ENCODE measurements at places on chromosomes 7 and 10.

GRCh38 chr10:47361293-47361692, 13.1 kb downstream of the RBP3 start:
- DNase-seq = peak; percentile 24

- no peak for DNase-seq
These were observed 75.3 kb upstream of the NKX6-2 start for GRCh38 chr10:132861116-132861691.

DNA sequence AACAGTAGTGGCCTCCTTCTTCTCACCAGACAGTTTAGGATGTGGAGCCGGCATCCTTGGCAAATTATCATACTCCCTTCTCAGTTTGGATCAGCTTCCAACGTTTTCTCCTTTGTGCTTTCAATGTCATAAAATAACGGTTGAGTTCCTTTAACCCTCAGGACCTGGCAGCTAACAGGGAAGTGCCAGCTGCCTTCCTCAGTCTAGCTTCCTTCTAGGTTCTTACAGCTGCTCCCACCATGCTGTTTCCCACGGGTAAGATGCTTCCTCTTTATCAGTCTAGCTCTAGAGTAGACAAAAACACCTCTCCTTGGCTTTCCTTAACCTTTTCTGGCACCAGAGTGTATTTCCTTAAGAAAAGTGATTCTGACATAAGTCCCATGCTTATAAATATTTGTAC, 33.2 kb downstream of the BLVRA start:
- no peak for DNase-seq

DNA sequence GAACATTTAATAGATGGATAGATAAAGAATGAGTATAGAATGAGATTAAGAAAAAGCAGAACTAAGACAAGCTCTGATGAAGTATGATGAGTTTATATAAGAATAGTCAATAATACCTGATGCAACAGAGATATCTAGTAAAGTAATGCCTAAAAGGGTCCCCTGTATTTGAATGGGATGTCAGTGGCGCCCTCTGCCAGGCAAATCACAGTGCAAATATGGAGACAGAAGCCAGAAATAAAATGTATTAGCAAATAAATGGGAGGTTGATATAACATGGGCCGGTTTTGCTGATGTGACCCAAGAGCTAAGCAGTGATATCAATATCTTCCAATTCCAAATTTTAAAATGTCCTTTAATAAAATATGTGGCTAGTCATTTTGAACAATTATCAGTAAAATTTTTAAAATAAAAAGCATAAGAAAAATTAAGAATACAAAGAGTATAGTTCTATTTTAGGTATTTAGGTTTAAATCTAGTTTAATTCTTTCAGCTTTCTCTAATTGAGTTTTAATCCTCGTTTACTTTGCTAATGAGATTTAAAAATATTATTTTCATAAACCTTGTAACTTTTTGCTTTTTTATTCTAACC, 62.6 kb downstream of the ADK start:
- no peak for DNase-seq

GRCh38 chr10:49737474-49738201, 24.5 kb downstream of the OGDHL start:
- DNase-seq = no peak

DNA sequence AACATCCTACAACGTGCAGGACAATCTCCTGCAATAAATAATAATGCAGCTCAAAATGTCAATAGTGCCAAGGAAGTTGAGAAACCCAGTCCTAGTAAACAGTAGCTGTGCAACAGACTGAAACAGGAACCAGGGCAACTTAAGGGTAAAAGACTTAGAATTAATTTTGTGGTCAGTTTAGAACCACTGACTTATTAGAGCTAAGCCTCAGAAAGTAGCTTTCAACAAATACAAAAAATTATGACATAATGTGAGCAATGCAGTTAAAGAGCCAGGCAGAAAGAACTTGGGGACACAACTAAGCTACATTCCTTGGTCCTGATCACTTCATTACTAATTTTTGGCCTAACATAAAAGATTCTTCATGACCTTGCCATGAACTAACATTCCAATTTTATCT, 195.4 kb downstream of the MACC1 start:
- DNase-seq = no peak

- no peak for DNase-seq
These were observed 552 bp upstream of the ZNF365 start for GRCh38 chr10:62373639-62373994.

GRCh38 chr7:66859339-66859738, 61.7 kb upstream of the TMEM248 start:
- no peak for DNase-seq

DNA sequence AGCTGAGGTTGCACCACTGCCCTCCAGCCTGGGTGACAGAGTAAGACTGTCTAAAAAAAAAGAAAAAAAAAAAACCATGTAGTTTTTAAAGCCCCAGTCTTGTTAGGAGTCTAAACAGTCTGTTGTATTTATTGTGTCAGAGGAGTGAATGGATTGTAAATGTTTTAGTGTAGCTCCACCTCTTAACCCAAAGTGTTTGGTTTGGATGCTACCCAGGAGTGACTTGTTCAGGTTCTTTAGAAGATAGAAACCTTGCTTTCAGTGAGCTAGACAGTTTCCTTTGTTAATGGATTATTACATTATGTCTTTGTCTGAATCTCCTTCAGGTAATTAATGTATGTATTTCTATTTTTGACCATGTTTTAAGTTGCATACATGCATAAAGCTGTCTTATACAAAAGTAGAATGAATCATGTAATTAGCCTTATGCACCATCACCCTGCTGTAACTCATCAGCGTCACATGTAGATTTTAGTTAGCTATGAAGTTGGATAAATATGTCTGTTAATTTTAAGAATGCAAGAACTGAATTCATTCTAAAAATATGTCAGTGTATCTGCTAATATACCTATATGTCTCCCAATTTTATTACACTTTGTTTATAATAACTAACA, 97.7 kb downstream of the TAF3 start:
- DNase-seq = peak; percentile 32

- DNase-seq = no peak
These were observed 99.0 kb downstream of the PON1 start for GRCh38 chr7:95225301-95225700.

DNA sequence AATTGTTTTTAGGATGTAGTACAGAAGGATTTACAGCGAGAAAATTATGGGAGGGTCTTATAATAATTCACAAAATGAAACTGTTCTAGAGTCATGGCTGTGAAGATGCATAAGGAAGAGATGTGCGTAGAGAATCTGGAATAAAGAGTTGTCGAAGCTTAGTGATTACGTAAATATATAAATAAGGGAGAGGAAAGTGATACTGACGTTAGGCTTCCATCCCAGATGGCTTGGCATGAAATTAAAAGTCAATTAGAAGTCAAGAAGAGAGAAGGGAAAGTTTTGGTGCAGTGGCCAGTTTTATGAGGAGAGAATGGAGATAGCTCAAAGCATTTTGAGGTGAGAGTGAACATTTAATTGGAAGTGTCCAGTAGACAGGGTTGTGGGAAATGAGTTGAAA, 85.5 kb downstream of the LCOR start:
- DNase-seq = no peak

DNA sequence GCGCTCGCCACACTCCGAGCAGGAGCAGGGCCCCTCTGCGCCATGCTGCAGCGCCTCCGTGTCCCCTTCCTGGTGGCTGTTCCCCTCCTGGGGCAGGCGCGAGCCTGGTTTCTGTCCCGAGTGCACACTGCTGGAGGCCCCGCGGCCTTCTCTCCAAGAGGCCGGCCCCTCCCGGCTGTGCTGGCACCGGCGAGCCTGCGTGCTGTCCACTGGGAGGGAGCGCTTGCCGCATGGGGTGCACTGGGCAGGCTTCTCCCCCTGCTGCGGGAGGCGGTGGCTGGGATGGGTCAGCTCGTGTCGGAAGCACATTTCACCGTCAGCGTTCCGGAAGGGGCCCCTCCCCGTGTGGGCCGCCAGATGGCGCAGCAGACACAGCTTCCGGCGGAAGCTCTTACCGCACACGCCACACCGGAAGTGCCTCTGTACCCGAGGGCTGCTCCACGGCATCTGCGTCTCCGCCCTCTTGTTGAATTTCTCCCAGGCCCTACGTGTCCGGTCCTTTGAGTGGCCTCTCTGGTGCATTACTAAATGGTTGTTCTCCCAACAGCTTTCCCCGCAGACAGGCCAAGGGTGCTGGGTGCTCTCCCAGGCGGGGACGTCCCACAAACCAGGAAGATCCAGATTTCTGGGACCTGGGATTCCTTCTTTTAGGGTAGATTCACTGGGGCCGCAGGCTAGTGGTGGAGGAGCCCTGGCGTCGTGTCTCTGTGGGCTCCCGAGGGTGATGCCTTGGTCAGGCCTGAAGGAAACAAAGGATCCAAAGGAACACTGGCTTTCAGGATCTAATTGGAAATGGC, 18.7 kb downstream of the ZNF786 start:
- DNase-seq = no peak

GRCh38 chr7:158495216-158495615, 92.4 kb downstream of the PTPRN2 start:
- no peak for DNase-seq

DNA sequence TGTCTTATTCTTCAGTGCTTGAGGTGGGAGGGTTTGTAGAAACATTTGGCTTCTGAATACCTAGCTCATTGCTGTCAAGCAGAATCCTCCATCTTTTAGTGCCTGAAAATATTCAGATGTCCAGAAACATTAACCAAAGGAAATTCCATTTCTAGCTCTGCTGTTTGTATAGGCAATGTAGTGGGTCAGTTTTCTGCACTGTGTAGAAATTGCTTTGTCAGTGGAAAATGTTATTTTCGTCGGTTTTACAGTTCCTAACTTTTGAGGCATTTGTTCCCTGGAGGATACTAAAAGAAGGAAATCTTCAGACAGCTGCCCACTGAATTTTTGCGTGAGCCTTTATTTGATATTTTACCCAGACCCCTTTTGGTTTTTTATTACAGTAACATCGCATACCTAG, 143.4 kb downstream of the TPST1 start:
- no peak for DNase-seq

- DNase-seq = peak; percentile 27
These were observed 230.7 kb downstream of the KCNMA1 start for GRCh38 chr10:77406764-77407430.

DNA sequence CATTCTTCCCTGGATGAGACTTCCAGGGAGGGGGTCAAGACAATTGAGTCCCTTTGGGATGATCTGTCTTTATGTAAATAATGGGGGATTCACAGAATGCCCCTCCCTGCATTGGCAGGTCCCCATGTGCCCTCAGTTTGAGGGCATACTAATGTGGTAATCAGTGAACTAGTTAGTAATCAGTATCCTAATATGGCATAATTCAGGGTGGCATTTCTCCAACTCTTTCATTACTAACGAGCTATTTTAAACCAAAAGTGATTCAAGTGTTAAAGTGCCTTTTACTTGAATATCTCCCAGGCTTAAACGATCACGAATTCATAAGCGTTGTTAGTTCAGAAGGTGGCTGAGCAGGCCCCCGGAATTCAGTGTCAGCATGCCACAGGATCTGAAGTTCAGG, 1.6 kb upstream of the DNAJB6 start:
- DNase-seq = no peak

- no peak for DNase-seq
These were observed 96.4 kb downstream of the PRKG1 start for GRCh38 chr10:51170518-51171245.

DNA sequence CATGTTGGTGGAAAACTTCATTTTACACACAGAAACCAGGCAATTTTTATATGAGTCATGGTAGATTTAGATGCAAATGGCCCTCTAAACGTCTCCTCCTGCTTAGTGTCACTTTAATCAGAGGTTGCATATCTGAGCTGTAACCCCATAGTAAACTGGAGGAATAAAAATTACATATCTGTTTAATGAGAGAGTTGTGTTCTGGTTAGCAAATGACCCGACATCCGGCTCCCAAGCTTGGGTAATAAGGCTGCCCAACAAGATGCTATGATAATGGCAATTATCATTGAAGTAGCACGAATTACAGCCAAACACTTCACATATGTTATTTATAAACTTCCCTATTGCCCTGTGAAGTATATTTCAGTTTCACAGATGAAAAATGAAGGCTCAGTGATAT, 10.6 kb upstream of the ADAM12 start:
- DNase-seq = no peak
